Stimulated activated CD4-positive, alpha-beta T cell treated with anti-CD3 and anti-CD28 coated beads, TNF-alpha, amount 100 ng/mL, for 24 hours (primary cell): ENCODE measurements at places on chromosomes 4 and X.
A peak's percentile ranks its signal among the peaks of the same experiment; 100 is the strongest.

DNA sequence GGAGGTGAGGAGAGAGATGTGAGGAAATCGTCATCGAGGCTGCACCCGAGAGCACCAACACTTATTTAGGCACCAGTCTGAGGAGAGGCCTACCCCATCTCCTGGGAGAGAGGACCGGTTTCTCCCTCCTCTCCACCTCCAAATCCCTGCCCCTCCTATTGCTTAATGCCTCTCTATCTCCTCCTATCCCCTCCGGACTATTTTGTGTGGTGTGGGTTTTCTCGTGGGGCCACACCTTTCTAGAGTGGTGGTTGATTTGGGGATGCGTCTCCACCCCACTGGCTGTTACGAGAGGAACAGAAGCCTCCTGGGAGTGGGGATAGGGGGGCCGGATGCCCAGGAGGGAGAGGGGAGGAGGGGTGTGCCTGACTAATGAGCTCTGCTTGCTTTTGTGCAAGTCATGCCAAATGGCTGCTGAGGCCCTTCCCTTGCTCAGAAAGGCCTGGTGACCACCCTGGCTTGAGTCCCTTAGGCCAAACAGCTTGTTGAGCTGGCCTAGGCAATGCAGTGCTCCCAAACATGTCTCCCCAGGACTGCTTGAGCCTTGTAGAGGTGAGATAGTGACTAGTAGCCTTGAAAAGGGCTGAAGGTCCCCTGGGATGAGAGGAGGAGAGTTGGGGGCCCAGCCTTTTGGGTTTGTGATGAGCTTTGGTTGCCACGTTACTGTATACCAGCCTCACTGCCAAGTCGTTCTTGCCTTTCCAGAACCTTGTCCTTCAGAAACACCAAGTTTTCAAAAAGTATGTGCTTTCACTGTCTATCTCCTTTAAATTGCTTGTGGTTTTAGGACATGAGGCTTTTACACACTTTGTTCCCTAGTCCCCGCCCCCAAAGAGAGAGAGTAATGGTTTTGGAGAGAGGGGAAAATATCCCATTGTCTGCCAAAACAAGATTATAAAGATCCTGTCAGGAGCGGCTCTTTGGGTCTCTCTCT lies 1.2 kb downstream of the MSN start:
- DNase-seq = peak; percentile 20

DNA sequence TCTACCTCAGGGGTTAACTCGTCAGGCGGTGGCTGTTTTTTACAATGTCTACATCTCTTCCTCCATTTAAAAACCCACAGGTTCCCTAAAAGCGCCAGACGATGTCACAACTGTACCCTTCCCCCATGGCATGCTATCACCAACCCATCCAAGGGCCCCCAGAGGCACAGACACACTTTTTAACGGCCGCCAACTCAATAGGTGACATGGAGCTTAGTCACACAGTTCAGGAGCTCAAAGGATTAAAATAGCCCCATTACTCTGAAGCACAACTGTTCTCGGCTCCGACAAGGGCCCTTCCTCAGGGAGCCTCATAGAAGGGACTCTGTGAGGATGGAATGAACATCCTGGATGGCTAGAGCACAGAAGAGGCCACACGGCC lies 12.4 kb downstream of the SH3KBP1 start:
- no peak for DNase-seq

- no peak for DNase-seq
Observed at GRCh38 chrX:16883487-16883804, 13.3 kb upstream of the RBBP7 start.

DNA sequence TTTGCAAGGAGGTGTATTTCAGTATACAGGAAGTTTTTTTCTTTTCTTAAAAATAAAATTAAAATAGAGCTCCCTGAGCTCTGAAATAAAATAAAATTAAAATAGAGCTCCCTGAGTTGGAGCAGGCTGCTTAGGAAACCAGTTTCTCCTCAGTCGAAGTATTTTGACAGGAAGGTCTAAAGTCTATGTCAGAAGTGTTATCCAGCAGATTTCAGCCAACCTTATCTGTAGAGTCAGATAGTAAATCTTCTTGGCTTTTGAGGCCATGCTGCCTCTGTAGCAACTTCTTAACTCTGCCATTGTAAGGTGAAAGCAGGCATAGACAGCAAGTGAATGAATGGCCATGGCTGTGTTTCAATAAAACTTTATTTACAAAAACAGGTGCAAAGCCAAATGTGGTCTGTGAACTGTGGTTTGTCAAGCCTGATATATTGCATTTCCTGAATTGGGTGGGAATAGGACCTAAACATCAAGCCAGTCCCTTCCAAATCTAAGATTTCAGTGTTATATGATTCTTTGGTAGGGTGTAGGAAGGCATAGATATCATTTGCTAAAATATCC lies 9.5 kb upstream of the KLKB1 start:
- DNase-seq = no peak

DNA sequence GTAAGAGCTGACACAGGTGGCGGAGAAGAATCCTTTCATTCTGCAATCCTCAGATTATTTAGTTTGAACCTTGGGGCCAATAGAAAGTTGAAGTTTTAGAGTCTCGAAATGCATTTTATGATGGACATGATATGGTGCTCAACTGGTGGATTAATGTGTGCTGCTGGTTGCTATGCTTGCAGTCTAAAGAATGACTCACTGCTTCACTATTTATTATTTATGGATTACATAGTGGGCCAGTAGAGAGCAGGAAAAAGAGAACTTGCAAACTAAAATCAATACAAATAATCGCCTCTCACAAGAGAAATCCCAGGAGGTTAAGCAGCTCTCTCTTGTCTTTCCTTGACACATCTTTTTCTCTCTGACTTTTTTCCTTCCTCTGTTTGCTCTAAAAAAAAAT lies 2326.8 kb upstream of the AGA start:
- no peak for DNase-seq

DNA sequence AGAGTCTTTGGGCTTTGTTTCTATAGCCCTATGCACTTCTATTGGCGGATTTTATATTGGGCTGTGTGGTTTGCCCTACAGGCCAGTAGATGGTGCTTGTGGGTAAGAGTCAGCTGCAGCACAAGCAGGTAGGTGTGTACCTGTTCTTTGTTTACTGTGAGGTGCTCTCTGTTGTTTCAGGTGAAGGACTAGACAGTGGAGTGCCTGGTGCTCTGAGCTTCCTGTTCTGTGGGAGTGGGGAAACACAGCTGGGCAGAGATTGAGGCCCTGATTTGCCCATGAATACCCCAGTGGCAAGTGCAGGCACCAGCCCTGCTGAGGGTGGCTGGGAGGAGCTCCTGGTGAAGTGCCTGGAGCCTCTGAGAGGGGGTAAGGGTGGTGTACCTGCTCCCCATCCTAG lies 26.3 kb upstream of the UCP1 start:
- DNase-seq = no peak

- no peak for DNase-seq
Observed at GRCh38 chr4:13944095-13944511, 316.6 kb upstream of the BOD1L1 start.

GRCh38 chr4:159175989-159176375 lies 73.1 kb downstream of the RAPGEF2 start:
- no peak for DNase-seq

DNA sequence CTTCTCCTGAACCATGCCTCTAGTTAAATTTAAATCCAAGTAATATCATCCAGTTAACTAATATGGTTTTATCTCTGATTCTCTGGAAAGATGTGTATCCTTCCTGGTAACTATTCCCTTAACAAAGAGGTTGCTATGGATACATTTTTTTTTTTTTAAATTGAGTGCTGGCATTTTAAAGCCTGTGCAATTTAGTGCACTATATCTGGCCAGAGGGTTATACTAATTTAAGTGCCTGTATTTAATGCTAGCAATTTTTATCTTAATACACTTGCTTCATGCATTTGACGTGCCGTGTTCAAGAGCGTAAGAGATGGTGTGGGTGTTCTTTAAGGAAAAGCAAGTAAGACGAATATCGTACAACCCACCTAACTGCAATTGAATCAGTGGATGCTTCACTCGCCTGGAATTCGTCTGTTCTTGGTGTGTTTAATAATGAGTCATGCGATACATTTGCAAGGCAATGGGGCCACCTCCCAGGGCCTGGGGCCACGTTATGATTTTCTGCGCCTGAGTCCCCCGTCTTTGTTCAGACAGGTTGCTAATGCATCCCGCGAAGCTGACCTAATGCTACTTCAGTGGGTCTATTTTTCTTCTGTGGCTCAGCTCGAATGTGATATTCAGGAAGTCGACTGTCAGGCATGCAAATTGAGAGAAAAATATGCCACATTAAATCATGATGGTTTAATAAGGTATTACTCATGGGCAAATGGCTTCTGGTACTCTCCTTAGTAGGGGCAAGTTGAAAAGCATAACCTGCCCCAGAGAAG lies 14.2 kb upstream of the MID1 start:
- DNase-seq = no peak

DNA sequence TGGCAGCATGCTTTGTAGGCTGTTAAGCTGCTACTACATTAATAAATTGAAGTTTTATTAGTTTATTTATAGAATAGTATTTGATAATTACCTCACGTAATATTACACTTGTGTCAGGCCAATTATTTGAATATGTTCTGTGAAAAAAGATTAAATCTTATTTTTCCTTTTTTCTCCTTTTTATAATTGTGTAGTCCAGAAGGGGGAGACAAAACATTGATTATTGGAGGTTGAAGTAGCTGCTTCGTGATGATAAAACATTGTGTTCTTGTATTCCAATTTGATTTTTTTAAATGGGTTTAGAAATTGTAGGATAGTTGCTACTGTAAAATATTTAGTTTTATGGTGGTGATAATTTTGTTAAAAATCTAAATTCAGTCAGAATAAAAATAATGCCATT lies 85.7 kb downstream of the DIAPH2 start:
- DNase-seq = no peak

- no peak for DNase-seq
Observed at GRCh38 chr4:83599183-83599582, 63.3 kb downstream of the GPAT3 start.

DNA sequence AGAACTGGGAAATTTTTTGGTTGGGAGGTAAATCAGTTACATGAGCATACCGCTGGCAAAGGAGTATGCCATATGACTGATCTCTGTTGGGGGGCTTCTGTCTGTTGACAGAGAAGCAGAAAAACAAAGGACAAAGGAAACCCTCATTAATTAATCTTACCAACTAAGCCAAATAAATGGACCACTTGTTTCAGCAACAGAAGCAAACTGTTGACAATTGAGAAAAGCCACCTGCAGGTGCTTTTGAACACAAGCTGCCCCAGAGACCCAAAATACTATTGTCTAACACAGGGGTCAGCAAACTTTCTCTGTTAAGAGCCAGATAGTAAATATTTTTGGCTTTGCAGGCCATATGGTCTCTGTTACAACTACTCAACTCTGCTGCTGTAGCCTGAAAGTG lies 7.0 kb upstream of the FRYL start:
- no peak for DNase-seq

- no peak for DNase-seq
Observed at GRCh38 chr4:183030309-183030708, 68.7 kb upstream of the WWC2 start.

DNA sequence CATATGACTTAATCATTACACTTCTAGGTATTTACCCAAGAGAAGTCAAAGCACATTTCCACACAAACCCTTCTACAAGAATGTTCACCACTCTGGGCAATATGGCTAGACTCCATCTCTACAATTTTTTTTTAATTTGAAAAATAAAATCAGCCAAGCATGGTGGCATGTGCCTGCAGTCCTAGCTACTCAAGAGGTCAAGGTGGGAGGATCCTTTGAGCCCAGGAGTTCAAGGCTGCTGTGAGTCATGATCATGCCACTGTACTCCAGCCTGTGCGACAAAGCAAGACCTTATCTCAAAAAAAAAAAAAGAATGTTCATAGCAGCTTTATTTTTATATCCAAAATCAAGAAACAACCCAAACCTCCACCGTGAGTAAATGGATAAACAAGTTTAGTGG lies 70.3 kb upstream of the MBNL3 start:
- DNase-seq = no peak

- no peak for DNase-seq
Observed at GRCh38 chr4:47567511-47567910, 82.4 kb downstream of the ATP10D start.

DNA sequence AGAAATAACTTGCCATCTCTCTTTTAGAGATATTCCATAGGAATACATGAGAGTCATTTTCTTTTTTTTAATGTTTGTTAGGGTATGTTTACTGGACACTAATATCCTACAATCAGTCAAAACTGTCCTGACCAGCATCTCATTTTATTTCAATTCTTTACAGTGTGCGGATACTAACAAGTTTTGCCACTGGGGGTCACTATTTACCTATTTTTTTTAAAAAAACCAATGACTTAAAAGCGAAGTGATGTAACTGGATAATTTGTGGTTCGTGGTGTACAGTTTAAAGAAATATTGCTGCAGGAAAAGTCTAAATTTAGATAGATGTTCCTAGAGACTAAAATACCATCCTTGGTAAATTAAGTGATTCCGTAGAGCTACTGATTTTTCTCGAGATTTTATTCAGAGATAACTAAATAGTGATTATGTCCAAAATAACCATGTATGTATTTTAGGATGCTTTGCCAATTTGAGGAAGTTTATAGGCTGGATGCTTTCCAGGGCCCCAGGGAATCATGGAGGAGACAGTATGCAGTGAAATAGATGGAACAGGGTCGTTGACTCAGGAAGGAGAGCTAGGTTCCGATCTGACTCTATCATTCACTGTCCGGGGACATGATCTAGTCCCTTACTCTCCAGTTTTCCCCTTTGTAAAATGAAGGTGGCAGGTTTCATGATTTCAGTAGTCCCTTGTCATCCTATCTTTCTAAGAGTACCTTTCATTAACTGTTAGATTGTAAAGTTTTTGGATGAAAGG lies 34.0 kb upstream of the GNPDA2 start:
- no peak for DNase-seq
